ENCODE measurements at places on chromosomes 2 and 18. TPM values are rescaled to one million over a fixed set of nuclear protein-coding genes. Genes with fewer than 3 reads are reported as not detected.

Gene SERPINB11
- not detected for total RNA-seq

Gene PFN4
- total RNA-seq, result 0.26 TPM

Gene CHRNA1
- total RNA-seq, result 0.90 TPM

Gene CENPA
- 17.1 TPM for total RNA-seq

DNA sequence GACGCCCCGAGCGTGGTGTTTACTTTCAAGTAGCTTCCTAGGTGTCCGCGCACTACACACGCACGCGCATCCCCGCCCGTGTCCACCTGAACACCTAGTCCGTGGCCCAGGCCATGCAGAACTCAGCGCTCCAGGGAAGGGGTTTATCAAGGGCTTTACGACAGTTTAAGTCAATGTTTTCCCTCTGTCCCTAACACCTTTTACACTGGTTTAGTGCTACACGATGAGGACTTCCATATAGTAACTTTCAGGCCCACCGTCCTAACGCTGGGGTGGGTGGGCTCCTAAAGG lies 1.4 kb upstream of the BCL2 start:
- DNase-seq, result no peak

Gene TNFRSF11A
- total RNA-seq, result 42.5 TPM

Gene ANKRD30BL
- total RNA-seq, result not detected

GRCh38 chr2:42360493-42360889 lies 526 bp downstream of the COX7A2L start:
- peak; percentile 21 for DNase-seq

- no peak for DNase-seq
Measured at GRCh38 chr2:240877460-240878340, 9.1 kb downstream of the AGXT start.

DNA sequence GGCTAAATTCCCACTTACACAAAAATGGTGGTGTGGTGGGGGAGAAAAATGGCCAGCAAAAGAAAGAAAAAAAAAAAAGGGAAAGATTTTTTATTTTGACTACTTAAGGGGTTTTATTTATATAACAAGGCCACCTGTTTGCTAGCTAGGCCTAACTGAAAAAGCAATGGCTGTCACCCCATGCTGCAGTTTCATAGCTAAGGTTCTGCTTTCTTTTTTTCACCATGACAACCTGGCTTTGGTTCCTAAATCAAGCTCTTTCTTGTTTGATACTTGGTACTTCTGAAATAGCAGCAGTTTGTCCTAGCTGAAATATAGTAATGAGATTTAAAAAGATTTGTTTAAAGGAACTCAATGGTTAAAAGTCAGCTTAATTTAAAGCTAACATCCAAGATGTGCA lies 433.2 kb upstream of the MEX3C start:
- DNase-seq, result no peak

DNA sequence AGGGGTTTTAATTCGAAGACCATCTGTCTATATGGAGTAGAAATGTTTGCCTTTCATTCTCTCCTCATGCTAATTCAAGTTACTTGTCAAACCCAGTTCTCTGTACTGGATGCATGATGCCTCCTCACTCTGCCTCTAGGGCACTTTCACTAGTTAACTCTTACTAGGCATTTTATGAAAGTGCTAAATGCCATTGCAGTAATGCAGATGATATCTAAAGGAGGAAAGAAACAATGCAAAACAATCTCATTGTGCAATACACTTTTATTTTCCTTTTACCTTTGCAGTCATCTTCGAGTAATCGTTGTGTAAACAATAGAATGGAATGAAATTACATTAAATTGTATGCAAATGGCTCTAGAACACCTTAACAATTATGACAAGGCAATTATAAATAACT lies 293.6 kb downstream of the STK39 start:
- no peak for DNase-seq

- no peak for DNase-seq
Measured at GRCh38 chr2:19575641-19576040, 217.2 kb upstream of the OSR1 start.

- DNase-seq, result no peak
Measured at GRCh38 chr18:3449512-3450011, 410 bp upstream of the TGIF1 start.

- no peak for DNase-seq
Measured at GRCh38 chr2:179751163-179751809, 110.1 kb downstream of the ZNF385B start.

- DNase-seq, result no peak
Measured at GRCh38 chr2:151097895-151098294, 163.8 kb downstream of the RBM43 start.

- no peak for DNase-seq
Measured at GRCh38 chr2:133603109-133603508, 34.8 kb upstream of the NCKAP5 start.

GRCh38 chr2:227228061-227228667 lies 63.7 kb downstream of the COL4A3 start:
- DNase-seq, result no peak

GRCh38 chr2:20585710-20586594 lies 64.9 kb downstream of the HS1BP3 start:
- no peak for DNase-seq

DNA sequence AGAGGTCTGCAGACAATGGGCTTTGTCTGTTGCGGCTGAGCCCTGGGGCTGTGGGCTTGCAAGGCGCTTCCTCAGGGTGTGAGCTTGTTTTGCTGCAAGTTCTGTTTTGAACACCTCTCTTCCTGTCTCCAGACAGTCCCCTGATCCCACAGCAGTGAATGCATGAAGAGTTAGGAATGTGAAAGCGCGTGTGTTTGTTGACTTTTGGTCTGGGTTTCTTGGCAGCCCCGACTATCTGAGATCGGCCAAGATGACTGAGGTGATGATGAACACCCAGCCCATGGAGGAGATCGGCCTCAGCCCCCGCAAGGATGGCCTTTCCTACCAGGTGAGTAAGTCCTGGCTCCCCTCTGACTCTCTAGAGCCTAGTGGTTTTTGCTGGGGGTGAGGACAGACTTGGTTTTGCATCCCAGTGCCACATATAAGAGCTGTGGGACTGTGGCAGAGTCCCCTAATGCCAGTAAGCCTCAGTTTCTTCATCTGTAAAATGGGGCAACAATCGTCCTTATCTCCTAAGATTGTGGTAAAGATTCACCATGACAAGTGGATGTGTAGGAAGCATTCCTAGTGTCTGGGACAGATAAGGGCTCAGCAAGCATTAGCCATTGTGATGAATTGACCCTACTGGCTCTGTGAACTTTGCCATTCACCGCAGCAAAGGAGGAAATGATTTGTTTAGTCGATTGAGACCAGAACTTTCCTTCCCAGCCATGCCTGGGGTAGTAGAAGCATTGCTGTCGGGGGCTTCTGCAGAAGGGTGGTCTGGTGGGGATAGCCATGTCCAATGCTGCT lies 3.0 kb downstream of the LBH start:
- no peak for DNase-seq

- DNase-seq, result peak; percentile 34
Measured at GRCh38 chr2:206435742-206436141, 7.6 kb upstream of the ADAM23 start.

Gene MC4R
- total RNA-seq, result not detected

DNA sequence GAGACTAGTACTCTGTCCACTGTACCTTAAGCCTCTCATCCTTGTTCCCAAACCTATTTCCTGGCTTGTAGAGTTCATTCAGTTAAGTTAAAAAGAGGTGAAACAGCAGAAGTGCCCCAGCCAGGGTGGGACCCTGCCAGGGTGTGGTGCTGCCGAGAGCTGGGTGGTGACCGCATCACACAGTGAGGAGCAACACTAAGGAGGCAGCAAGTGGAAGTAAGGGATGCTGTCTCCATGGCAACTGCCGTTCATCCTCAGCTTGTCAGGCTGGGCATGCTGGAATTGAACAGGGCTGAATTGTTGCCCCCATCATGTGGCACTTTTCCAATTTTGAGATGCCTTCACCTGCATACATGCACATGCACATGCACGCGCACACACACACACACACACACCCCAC lies 77.0 kb downstream of the VSNL1 start:
- no peak for DNase-seq

Gene TTR
- not detected for total RNA-seq

GRCh38 chr2:74458938-74459363 lies 713 bp downstream of the WBP1 start:
- no peak for DNase-seq

Gene CCDC68
- total RNA-seq, result 0.26 TPM

Gene CHN1
- total RNA-seq, result 9.9 TPM

DNA sequence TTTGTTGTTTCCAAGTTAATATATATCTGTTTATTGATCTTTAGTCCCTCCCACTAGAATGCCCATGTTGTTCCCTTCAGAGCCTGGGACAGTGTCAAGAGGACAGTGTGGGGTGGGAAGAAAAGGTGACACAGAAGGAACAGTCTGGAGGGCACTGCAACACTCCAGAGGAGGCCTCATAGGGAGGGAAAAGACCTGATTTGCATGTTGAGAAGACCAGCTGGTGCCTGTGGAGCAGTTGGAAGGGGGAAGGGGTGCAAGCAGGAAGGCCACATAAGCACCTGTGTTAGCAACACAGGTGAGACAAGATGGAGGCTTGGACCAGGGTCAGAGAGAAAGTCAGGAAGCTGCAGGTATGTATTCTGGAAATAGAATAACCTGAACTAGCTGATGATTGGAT lies 48.1 kb upstream of the FHOD3 start:
- no peak for DNase-seq

GRCh38 chr2:237315829-237316225 lies 98.1 kb downstream of the COL6A3 start:
- DNase-seq, result no peak

DNA sequence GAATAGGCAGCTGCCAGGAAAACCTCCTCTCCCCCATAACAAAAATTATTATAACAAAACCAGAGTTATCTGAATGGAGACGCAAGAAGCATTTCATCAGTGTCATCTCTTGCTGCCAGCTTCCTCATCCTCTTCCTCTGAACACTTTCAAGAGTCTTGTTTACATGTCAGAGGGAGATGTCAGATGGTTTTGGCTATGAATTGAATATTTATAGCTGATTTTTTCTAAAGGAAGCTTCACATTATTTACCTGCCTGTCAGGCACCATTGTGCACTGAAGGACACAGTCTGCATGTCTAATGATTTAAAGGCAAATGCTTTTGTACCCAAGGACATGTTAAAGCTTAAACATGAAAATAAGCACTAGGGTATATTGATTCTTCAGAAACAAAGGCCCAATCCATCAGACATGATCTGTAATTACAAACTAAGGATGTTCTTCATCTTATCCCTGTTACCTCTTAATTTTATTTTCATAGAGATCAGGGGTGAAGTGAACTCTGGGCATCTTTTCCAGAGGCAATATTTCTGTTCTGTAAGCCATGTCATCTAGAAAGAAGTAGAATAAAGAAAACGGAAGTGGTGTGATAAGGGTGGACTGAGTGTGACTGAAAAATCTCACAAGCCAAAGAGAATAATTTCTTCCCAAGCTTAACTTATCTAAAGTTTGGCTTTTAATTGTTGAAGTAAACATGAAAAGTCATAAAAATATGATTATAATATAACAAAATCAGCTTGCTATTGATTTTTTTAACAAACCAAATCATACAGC lies 168.7 kb downstream of the ANKRD44 start:
- DNase-seq, result no peak

Gene ADRA2B
- under 0.01 TPM for total RNA-seq

Gene NEU4
- 0.13 TPM for total RNA-seq

- no peak for DNase-seq
Measured at GRCh38 chr2:160489111-160489510, 4.5 kb downstream of the RBMS1 start.

GRCh38 chr2:118855451-118856279 lies 8.2 kb upstream of the EN1 start:
- DNase-seq, result peak; percentile 71

DNA sequence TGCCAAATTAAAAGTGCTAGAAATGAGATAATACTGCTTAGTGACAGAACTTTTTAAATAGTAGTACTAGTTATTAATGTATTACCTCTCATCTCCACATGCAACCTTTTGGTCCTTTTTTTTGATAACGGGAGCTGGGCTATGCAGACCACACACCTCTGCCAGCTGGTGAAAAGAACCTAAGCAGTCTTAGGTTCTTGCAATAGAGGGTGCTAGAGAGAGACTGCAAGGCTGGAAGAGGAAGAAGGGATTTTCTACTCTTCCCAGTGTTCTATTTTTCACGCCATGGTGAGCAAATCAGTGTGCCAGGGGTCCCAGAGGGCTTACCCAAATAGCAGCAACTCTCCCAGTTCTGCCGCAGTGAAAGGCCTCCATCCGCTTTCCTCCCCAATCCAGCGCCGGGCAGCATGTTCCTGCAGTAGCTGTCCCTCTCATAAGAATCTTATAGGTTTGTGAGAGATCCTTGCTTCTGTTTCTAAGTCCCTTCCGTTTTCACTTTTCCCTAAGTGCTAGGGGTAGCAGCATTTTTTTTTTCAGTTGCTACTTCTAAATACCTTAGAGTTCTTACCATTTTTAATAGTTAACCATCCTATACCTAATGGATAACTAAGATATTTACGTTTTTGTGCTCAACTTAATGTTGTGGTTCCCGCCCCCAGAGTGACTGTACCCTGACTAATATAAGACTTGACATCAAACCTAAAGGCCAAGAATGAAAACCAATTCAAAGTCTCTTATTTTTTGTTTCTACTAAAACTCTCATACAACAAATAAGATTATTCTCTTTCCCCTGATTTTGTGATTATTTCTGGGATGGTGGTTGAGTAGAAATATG lies 69.4 kb upstream of the UBE2E3 start:
- no peak for DNase-seq

DNA sequence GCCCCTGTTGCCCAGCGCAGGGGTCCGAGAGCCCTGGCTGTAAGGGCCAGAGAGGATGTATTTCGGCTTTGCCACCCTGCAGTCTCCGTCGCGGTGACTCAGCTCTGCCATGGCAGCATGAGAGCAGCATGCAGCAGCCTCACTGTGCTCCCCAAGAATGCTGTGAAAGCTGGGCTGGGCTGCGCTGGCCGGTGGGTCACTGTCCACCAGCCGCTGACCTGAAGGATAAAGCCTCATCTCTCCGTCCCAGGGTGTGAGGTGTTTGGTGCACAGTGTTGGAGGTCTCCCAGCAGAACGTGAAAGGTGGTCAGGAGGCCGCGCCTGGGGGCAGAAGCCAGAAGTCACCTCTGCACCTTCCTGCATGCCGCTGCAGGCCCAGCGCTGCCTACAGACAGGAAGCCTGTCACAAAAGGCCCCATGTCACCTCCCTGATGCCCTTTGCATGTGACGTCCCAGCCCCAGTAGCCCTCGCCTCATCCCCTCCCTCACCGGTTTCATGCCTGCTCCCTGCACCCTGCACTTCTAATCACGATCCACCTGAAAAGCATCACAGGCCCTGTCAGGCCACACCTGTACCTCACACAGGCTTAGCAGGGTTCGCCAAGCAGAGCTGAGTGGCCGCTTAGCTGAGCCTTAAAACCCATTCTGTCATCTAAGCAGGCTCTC lies 342.1 kb downstream of the EIPR1 start:
- no peak for DNase-seq

GRCh38 chr18:33034945-33035344 lies 262.1 kb upstream of the KLHL14 start:
- DNase-seq, result peak; percentile 89

DNA sequence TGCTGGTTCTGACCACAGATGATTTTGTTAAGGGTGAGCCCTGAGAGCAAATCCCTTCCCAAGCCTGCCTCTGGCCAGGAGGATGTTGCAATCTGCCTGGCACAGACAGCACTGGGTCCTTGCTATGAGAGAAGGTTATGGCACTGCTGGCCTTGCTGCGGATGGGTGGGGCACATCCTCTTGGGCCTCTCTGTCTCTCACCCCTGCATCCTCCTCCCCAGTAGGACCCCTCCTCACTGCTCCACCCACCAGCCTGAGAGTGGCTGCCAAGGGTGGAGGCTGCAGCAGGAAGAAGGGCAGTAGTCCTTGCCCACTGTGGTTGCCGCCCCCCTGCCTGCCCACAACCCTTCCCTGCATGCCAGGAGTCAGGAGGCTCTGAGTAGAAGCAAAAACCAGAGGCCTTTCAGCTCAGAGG lies 180.9 kb downstream of the ZBTB7C start:
- DNase-seq, result no peak

GRCh38 chr2:61252031-61252430 lies 90.0 kb downstream of the C2orf74 start:
- DNase-seq, result no peak

Gene COBLL1
- total RNA-seq, result 2.2 TPM
